ENCODE measurements at places on chromosomes 13 and 19.
A peak's percentile ranks its signal among the peaks of the same experiment; 100 is the strongest.

- peak; percentile 24 for DNase-seq
Observed at GRCh38 chr13:43054803-43055802, 31.7 kb downstream of the DNAJC15 start.

DNA sequence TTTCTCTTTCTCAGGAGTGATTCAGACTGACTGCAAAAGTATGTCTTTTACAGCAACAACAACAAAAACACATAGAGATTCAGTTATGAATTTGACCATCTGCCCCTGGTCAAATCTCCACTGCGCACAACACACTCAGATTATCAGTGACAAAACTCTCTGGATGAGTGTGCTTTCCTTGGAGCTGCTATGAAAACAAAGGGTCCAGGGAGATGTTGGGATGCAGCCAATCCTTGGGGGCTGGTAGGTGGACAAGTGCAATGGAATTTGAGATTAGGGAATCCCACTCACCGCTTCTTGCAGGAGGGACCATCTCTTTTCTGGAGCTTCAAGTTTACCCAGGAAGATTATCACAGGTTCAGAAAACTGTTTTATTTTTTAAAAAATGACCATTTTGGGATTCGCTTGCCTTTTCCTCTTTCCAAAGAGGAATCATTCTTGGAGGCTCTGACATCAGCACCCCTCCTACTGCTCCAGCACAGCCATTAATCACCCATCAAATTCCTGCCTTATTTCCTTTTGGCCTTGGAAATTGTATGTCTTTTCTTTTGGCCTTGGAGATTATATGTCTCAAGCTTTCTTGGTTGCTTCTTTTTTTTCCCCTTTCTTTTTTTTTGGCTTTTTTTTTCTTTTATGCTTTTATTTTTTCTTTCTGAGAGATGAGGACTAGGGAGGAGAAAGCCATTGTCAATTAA, 311.8 kb downstream of the TSHZ3 start:
- no peak for DNase-seq

GRCh38 chr19:38323291-38323690, 3.6 kb downstream of the KCNK6 start:
- peak; percentile 67 for DNase-seq

DNA sequence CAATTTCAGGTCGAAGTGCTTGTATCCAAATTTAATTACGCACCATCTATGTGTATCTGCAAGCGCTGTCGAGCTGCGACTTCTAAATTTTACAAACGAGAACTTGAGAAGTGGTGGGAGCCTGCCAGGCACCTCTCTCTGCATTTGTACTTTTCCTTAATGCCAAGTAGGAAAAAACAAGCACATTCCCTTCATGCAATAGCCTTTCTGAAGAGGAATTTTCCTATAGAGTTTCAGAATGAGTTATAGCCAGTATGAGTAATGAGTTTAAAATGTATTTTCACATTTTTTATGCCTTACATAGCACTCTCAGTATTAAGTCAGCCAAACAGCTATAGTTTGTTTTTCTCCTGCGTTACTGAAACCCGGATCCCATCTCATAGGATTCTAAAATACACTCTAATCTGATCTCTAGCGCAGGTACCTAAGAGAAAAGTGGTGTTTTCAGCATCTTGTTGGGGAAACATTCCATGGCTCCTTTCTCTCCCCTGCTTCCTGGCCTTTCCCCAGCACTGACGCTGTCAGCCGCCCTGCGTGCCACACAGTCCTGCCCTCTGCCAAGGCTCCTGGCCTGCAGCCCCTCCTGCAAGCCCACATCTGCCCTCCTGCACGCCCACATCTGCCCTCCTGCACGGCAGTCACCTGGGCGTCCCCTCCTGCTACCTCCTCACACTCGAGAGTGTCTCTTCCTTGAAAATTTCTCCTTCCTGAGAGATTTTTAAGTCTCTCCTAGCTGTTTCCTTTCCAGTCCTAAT, 526.9 kb downstream of the MYO16 start:
- no peak for DNase-seq
